Stimulated activated CD8-positive, alpha-beta memory T cell treated with anti-CD3 and anti-CD28 coated beads, Interleukin-7, amount 100 ng/mL, for 1 hour (primary cell): ENCODE measurements at places on chromosomes 1 and 21.

- no peak for DNase-seq
These were observed 87.5 kb downstream of the ASTN1 start for GRCh38 chr1:177077006-177077405.

- DNase-seq, result no peak
These were observed 54.4 kb downstream of the NAV1 start for GRCh38 chr1:201593200-201593921.

DNA sequence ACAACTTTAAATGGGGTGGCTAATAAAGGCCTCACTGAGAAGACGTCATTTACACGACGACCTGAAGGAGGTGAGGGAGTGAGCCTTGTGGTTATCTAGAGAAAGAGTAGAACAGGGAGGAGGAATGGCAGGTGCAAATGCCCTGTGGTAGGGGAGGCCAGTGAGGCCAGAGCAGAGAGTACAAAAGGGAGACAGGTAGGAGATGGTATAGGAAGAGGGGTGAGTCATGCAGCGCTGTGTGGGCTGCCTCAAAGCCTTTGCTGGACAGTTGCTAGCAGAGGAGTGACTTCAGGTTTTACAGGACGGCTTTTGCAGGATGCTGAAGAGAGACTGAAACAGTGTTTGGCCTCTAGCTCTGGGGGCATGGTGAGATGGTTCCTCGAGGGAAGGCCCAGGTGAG, 116.0 kb downstream of the IER5 start:
- no peak for DNase-seq

DNA sequence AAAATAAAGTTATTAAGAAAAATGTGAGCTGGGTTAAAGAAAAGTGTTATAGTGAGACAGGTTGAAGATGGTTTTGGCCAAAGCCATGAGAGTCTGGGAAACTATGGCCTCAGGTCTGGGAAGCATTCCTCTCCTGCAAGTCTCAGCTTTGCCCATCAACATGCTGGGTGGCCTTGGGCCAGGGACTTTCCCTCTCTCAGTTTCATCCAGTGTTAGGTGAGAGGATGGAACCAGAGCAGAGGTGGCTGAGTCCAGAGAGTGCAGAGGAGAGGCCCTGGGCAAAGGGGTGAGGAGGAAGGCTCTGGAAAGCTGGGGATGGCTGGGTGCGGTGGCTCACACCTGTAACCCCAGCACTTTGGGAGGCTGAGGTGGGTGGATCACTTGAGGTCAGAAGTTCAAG, 10.5 kb downstream of the PADI2 start:
- no peak for DNase-seq

- no peak for DNase-seq
These were observed 24.8 kb upstream of the ALDH4A1 start for GRCh38 chr1:18927082-18927653.

DNA sequence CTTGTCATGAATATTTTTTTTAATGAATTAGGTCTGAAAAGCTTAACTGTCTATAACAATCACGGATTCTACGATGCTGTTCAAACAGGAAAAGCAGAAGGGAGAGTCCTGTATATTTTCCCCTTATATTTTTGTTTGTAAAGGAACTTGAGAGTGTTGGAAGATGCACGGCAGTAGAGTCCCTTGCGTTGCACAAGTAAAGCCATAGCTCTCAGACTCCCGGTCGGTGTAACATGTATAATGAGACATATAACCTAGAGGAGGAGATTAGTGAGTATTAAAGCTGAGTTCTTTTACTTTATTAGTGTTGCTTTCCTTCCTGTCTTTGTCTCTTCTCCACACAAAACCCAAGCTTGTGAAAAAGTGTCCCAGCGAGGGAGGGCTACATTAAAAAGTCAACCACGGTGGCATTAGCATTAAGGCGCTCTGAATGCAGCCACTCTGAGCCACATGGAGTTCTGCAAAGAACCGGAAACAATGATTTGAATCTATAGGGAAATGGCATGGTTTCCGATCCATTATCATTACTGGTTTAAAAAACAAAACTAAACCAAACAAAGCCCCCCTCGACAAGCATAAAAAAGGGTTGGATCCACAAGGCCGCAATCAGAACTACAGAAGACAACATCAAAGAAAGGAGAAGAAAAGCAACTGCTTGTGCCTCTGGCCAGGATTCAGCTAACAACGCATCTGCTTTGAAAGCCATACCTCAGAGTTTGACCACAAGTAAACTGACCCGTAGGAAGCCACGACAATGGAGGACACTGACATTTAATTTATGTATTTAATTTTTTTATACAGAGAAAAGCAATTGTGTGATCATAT, 356.8 kb downstream of the LMO4 start:
- no peak for DNase-seq

DNA sequence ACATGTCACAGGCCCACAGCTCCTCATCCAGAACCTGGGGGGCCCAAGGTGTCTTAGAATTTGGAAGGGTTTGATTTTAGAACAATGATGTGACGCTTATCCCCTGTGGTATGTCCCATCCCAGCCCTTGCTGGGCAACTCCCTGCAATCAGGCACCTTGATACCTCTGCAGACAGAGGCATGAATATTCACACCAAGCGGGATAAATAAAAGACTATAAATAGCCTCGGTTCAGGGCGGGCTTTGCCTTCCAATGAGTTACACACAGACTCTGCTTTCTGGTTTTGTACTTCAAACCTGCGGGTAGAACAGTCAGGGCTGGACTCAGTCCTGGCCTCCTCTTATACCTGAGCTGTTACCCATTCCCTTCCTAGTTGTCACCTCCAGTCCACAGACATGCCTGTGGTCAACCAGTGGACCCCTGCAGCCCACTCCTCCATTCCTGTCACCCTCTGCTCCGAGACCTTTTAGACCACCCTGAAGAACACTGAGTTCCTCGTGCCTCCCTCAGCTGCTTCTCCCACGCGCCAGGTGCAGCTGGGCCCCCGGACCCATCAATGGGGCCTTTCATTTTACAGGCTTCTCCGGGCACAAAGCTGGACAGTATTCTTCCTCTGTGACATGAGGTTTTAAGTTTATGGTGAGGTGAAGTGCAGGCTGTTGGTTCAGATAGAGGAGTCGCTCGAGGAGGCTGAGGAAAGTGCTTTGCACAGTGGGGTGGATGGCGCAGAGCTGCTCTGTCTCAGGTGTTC, 120.1 kb upstream of the TNR start:
- DNase-seq, result no peak

DNA sequence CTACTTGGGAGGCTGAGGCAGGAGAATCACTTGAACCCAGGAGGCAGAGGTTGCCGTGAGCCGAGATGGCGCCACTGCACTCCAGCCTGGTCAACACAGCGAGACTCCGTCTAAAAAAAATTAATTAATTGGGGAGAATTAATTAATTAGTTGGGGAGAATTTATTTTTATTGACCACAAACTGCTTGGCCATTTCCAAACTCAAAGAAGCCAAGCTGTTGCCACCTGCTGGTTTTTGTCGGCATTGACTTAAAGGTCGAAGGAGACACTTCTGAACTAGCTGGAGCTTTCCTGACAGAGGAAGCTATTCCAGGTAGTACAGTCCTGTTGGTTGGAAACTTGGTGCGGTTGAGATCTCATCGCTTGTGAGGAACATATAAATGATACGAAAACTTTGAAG, 13.1 kb downstream of the MAP1LC3C start:
- DNase-seq, result no peak

DNA sequence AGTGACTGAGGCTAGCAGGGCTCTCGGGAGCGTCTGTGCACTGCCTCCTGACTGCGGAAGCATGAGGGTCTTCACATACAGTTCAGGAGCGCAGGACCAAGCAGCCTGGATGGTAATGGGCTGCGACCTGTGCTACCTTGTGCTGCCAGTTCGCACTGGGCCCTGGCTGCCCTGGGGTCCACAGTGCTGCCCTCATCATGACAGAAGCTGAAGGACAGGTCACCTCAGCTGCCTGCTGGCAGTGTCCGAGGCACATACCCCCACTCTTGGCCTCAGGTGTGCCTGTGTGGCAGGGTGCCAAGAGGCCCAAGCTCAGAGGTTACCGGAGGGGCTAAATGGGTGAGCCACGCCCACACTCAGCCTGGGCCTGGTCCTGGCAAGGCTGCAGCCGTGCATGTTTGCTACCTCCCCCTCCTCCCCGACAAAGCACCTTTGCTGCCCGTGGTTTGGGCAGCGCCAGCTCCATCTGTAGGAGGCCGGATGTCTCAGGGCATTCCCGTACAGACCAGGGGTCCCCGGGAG, 4.4 kb downstream of the JMJD4 start:
- no peak for DNase-seq

DNA sequence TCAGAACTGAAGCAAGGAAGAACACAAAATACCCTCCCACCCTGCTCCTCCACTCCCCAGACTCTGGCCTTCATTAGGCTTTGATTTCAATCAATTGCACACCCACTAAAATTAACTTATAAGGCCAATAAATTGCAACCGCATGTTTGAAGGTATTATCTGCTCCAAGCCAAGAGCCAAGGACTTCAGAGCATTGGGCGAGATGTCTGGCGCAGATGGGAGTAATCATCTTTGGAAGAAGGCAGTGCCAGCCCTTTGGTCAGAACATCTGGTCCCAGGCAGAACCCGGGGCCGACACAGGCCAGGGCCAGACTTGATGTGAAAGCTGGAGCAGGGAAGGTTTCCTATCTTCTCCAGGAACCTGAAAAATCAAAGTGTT, 60.0 kb downstream of the SLC66A1 start:
- no peak for DNase-seq

DNA sequence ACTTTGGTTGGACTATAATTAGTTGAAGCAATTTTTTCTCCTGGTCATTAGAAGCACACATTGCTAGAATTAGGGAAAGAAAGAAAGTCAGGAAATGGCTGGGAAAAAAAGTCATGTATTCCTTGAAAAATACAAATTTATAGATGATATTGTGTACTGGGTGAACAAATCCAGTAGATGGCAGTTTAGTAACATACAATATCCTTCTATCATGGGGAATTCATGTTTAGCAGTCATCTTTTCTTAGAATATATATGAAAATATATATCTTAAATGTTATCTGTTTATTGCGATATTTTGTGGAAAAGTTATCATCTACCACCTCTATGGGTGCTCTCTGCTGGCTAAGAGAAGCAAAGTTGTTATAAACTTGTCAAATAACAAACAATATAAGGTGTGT, 13.1 kb upstream of the ZRANB2 start:
- no peak for DNase-seq

DNA sequence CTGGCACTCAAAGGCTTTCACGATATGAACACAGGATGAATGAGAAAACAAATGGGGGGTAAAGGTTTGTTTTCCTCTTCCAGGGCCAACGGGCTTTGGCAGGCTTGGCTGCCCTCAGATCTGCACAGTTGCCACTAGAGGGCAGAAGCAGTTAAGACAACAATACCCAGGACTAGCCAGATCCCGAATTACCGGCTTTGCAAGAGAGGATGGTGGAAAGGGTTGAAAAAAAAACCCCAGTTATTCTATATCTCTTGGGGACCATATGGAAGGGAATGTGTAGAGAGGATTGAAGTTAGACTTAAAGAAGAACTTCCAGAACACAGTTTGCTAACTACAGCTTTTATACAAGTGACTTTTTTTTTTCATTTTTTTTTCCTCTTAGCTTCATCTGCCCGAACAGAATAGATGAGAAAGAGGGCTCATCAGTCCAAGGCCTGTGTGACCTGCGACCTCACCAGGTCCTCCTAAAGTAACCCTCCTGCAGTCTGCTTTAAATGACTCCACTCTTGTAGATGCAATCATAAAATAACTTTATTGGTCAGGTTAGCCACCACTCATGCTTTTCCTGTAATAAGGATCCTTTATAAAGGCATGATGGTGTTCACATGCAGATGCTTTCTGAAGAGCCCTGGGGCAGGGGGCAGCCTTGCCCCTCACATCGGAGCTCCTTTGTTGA, 10.7 kb downstream of the FMOD start:
- no peak for DNase-seq

GRCh38 chr1:155717041-155717440, 28.1 kb downstream of the DAP3 start:
- no peak for DNase-seq

DNA sequence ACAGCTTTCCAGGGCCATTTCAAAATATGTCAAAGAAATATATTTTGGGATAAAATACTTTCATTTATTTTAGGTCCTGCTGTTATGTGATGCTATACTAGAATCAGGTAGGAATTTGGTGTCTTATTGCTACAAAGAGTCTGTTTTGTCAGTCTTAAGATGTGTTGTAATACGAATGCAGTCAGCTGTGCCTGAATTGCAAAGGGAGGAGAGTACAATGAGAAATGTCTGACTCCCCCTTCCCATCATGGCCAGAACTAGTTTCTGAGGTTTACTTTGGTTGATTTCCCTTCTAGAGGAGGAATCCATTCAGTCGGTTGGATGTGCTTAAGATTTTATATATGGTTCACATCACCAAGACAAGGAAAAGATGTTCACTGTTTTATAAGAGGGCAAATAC, 75.7 kb upstream of the TNFSF18 start:
- DNase-seq, result no peak

- DNase-seq, result no peak
These were observed 6.8 kb upstream of the TADA1 start for GRCh38 chr1:166882893-166883292.

DNA sequence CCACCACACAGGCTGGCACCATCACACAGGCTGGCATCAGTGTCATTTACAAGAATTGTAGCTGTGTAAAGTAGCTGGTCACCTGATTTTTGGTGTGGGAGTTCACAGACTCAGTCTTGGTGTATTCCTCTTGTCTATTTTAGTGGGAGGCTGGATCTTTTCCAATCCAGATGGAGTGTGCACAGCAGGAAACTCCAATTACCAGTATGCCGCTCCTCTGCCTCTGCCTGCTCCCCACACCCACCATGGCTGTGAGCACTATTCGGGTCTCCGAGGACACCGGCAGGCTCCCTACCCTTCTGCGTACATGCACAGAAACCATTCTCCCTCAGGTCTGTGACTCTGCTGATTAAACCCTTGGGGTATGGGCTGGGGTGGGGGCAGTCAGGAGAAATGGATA, 24.2 kb downstream of the TBX19 start:
- DNase-seq, result no peak
